ENCODE measurements at places on chromosomes 3 and 15.

GRCh38 chr3:148026009-148026588, 616.9 kb downstream of the ZIC1 start:
- no peak for DNase-seq

DNA sequence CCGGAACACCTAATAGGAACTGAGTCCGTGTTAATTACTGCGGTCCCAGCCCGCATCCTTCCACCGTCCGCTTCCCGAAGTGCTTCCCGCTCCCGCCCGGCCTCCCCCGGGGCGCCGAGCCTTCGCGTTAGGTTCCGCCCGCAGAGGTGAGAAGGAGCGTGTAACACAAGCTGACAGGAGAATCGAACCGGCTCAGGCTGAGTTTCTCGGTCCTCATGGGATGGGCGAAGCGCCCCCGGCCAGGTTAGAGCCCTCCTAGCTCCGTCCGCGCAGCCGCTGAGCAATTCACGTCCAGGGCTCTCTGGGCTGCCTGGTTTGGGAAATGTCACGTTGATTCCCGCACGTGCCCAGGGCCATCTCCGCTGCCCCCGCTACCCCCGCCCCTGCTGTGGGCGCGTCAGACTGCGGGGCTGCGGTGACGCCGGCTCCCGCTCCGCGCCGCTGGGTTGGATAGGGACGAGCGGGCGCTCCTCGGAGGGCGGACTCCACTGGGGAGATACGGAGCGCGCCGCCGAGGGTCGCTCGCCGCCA, 954 bp downstream of the CLDN11 start:
- DNase-seq: no peak

DNA sequence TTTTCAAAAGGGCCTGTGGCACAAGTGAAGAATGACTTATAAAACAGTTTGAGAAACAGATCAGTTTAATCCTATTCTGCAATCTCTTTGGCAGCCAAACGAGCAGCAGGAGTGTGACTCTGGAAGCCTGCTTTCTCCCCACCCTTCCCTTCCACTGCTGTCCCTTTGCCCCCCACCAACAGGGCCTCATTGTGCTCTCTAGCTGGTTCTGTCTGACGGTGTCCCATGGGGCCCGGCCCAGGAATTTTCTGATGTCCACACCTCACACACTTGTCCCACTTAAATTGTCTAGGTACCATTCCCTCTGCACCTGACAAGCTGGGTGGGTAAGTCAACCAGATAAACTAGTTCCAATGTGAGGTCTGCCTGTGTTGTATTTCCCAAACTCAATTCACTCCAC, 16.4 kb downstream of the SLCO2A1 start:
- DNase-seq: no peak

DNA sequence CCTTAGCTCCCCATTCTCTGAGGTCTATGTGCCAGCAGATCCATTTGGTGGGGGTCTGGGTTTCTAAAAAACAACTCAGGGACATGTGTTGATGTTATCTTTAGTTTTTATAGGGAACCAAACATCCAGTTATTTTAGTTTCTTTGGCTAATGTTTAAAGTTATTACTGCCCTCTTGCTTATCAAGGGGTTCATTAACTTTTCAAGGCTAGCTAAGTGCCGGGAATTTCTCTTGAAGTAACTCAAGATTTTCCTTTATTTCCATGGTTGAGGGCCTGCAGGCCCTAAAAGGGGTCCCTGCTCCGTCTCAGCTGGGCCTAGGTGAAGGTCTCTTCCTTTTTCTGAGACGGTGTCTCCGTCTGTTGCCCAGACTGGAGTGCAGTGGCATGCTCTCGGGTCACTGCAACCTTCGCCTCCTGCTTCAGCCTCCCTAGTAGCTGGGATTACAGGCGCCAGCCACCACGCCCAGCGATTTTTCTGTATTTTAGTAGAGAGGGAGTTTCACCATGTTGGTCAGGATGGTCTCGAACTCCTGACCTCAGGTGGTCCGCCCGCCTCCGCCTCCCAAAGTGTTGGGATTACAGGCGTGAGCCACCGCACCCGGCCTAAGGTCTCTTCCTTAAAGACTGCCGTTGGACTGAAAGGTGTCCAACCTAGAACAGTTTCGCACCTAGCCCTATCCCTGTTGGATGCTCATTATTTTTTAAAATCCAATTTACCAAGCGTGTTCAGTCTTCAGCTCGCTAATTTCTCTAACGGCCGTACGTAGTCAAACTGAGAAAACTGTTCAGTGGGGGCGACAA, 1.3 kb upstream of the OXSR1 start:
- no peak for DNase-seq

GRCh38 chr3:16899919-16900318, 15.2 kb downstream of the PLCL2 start:
- no peak for DNase-seq

- no peak for DNase-seq
Measured at GRCh38 chr3:101273156-101273555, 47.2 kb downstream of the IMPG2 start.
